ENCODE measurements at places on chromosomes 6 and 20.

GRCh38 chr6:83870649-83871048, 11.2 kb downstream of the CYB5R4 start:
- no peak for DNase-seq

DNA sequence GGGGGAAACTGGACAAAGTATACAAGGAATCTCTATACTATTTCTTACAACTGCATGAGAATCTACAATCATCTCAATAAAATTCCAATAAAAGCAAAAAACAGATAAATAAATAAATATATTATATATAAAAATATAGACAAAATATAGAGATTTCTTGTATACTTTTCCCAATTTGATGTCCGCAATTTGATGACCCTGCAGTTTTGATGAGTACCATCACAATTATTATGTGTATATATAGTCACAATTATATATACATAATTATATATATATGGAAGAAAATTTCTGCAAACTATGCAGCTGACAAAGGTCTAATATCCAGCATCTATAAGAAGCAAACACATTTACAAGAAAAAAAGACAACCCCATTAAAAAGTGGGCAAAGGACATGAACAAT, 169.2 kb upstream of the ATXN1 start:
- DNase-seq: no peak

GRCh38 chr20:62357187-62357667, 9.9 kb downstream of the LAMA5 start:
- DNase-seq: no peak

DNA sequence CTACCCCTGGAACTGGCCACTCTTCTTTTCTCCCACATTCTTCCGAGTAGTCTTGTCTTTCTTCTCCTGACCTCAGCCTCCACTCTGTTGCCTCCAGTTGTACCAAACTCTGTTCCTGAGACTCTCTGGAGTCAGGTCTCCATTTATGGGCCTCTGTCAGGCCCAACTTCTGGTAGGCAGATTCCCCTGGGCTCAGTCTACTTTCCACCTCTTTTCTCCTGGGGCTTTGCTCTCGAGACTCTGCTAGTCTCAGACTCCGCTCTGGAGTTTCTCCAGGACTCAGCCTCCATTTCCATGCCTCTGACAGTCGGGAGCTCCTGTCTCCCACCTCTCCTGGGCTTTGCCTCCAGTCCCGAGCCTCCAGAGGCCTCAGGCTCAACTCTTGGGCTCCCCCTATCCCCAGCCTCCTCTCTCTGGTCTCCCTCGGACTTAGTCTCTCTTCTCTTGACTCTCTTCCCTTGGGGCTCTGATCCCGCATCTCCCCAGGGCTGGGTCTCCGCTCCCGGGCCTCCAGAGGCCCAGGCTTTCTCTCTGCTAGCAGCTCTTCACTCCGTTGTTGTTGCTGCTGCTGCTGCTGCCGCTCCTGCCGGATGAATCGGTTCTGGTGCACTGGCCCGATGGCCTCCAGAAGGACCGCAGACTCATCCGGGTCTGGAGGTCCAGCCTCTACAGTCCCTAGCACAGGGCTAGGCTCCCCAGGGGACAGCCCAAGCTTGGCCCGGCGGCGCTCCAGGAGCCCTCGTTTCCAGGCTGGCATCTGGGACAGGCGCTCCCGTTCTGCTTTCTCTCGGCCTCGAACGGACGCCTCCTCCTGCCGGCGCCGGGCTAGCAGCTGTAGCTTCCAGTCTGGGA, 1.1 kb downstream of the PPP1R18 start:
- peak; percentile 26 for DNase-seq

- DNase-seq: no peak
These were observed 129.8 kb downstream of the PREX1 start for GRCh38 chr20:48697845-48698491.

Measured in CD4-positive, alpha-beta T cell treated with Interleukin-15 for 4 hours (primary cell).